Stimulated activated CD4-positive, alpha-beta T cell treated with anti-CD3 and anti-CD28 coated beads, Interleukin-15, amount 100 ng/mL, for 48 hours (primary cell): ENCODE measurements at places on chromosomes 6 and 20.

DNA sequence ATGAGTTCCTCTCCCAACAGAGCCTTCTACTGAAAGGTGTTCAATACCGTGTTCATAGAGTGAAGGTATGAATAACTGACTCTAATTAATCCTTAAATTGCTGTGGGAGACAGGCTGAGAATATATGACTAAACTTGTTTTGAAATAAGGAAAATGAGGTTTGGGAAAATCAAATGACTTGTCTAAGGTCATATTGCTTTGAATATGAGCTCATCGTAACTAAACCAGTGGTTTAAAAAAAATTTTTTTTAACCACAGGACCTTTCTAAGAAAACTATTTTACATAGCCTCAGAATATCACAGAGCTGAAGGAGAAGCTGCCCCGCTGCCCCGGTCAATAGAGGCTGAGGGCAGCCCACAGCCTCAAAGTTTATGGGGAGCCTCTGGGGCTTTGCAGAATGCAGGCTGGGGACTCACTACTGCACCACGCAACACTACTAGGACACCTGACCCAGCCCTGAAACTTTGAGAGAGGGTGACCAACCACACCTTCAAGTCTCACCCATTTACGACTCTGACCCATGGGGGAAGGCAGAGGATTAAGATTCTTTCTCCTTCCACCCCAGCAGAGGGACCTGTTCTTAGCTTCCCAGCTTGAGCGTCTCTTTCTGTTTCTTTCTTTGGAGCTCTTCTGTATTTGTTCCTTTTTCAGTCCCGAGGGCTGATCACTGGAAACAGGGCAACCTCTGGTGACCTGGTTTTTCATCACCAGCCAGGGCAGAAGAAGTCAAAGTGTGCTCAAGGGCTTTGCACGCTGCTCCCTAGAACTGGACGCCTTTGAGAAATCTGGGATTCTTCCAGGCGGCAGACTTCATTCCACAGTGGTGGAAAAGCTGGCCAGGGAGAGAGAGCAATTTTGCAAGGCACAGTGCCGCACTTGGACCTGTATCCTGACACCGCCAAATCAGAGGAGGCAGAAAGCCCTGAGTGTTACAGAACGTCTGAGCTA is 220.2 kb downstream of the ATXN1 start:
- no peak for DNase-seq

- DNase-seq: peak; percentile 75
These were observed 59.4 kb downstream of the GFOD1 start for GRCh38 chr6:13427801-13428582.

DNA sequence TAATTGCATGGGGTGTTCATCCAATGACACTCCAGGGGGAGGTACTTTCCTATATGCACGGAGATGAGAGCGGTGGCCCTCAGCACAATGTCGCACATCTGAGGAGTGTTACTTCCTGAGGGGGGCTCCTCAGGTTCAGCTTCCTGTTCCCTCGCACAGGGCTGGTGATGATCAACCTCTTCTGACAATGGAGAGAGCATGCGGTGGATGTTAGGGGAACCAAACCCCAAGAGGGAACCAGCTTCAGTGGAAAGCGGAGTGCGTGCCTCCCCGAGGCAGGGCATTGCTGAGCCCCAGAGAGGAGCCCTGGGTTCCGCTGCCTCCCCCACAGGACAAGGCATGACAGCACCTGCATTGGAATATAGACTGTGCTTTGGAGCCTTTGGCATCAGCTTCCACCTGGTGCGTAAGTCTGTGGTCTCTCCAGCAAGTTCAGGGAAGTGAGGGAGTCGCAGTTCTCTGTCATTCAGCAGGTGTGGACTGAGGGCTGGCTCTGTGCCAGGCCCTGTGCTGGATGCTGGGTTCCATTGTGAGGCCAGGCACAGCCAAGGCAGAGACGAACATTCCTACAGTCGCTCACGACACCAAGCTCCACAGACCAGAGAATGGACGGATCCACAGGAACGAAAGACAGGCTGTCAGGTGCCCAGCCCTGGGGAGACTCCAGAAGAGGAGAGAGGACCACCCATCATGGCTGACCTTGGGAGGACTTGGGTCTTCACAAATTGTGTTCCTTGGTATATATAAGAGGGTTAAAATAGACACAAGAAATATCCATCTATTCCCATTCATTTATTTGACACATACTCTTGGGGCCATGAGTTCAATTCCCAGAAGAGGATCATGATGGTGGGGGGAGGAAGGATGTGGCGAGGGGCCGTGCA is 3.9 kb upstream of the ZNF831 start:
- no peak for DNase-seq

DNA sequence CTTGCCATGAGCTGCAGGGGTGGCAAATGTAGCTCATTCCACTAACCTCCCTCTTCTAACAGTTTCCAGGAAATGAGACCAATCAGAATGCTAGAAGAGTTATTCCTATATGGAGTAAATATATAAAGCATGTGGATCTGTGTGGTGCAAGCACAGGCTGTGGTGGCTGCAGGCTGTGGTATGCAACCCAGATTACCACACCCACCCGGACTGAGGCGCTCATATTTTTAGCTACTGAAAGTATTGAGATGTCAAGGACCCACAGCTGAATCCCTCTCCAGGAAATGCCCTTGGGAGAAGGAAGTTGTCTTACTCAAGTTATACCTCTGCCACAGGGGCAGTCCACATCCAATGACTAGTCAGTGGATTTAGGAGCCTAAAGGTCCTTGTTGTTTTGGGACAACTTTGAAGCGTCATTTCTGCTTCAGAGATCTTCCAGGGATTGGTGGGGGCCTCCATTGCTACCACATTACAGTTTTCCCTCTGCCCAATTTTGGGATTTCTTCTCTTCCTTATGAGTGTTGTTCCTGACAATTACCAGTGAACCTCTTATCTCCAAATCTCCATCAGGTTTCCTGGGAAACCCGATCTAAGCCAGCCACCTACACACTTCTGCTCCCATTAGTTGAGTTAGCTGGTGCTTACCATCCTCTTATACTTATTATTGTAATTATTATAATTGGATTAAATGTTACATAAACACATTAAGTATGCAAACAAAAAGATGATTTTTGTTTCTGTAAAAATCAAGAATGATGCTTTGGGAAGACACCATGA is 12.1 kb upstream of the REPS1 start:
- DNase-seq: no peak

DNA sequence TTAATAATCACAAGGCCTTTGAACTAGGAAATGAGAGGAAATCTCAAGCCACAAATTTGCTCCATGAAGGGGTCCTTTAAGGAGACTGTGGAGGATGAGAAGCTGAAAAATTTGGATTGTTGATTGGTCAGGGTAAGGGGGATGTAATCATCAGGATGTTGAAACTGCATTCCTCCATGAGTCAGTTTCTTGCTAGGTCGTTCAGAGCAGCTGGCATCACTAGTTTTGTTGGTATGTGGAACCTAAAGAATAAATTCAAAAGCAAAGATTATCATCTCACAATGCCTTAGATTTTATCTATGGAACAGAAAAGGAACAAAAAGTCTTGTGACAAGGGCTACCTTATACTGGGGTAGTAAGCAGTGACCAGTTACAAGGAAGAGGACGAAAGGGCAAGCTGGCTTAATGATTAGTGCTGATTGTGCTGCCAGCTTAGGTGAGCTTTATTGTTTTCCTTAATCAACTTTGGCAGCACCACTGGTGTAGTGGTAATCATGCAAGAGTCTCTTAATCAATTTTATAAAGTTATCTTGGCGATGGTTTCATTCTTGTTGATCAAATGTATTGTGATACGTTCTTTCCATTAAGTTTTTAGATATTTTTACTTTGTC is 36.6 kb downstream of the CRISP2 start:
- no peak for DNase-seq

DNA sequence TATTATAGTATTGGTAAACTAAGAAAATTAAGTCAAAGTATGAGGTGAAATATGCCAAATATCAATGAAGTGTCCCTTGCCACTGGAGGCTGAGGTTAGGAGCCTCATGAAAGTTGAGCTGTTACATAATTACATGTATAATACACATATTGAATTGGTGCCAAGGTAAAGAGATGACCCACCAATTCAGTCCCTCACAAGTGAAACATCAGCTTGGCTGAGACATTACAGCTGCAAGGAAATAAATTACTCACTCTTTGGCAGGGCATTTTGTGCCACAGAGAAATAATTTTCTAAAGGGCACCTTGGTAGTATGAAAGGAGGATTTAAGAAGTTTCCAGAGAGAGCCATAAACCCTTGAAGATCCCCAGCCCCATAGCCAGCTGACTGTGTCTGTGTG is 127.4 kb downstream of the ADGRG6 start:
- DNase-seq: no peak

GRCh38 chr6:16257999-16258708 is 19.8 kb downstream of the GMPR start:
- no peak for DNase-seq

DNA sequence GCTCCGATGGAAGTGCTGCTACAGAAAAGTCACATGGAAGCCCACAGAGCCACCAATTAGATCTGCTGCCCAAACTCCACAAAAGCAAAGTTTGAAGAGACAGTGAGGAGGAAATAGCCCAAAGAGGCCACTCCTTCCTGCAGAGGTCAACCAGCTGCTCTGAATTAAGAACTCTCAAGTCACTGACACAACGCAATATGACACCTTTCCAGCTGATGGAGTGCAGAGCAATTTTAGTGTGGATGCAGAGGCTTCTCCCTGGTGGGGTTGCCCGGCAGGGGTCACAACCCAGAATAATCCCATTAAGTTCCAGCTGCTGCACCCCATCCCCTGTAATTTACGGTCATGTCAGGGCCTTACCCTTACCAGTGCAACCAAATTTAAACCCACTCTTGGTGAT is 361.9 kb upstream of the JARID2 start:
- DNase-seq: no peak

GRCh38 chr6:168640768-168641167 is 199.8 kb downstream of the SMOC2 start:
- DNase-seq: no peak

DNA sequence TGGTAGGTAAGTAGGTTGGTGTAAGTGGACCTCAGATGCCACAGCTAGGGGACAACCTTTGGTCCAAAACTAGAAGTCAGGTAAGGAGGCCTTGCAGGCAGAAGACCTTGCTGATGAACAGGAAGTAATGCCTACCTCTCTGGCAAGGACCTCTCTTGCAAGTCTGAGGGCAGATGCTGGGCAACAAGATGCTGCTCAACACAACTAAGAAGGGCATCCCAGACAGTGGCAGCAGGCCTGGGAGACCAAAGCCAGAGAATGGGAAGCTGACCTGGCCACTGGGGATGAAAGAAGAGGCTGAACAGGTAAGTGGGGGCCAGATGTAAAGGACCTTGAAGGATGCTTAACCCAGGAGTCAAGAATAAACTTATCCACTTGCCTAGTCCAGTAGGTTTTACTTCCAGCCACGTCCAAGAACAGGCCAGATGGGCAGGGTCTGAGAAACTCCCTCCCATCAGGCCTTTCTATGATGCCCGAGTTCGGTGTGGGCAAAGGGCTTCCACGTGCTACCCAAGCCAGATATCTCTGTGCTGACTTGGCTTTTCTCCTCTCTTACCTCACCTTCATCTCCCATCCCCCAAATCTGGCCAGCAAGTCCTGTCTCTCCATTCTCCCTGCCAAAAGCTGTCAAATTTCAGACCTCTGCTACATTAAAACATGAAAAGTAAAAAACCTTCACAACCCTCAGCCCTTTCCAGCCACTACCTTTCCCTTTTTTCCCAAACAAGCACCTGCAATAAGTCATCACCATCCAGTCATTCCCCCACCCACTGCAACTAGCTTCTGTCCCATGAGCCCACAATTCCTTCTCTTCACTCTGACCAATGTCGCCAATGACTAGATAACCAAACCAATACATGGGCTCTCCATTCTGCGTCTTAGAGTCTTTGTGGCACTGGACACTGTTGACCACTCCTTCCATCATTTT is 11.5 kb upstream of the PLCG1 start:
- no peak for DNase-seq

DNA sequence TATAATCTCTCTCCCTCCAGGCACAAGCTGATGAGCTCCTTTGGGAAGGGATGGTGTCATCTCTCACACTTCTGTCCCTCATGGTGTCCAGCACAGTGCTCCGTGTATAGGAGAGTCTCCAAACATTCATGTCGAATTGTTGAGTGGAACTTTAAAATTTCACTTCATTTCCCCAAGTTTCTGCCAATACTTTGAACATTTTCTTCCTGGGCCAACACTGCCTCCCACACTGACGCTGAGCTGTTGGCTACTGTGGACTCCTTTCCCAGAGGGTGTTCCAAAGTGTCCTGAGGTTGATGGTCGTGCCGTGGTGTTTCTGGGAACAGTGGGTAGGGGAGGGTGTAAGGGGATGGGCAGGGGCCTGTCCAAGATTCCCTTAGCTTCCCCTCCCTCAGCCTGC is 122.7 kb downstream of the TIAM2 start:
- no peak for DNase-seq
